ENCODE measurements at places on chromosomes 1 and 21. TPM values are rescaled to one million over a fixed set of nuclear protein-coding genes. Genes with fewer than 3 reads are reported as not detected.

DNA sequence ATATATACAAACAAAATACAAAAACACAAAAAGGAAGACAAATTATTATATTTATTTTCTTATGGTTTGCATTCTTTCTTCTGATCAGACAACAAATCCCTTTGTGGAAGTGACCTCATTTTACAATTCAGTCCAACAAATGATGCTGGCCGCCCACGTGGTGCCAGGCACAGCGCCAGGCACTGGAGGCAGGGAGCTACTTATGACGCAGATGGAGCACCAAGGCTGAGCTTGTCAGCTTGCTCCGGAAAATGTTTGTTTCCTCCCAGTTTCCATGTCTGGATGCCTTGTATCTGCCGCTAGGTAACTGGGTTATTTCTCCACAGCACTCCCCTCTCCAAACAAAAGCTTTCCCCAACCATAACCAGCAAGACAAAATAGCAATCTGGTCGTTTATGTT lies 30.7 kb upstream of the CD34 start:
- no peaks in the 10 kb centered on the region for H3K4me1 ChIP-seq
- no peak overlapping the region for H3K4me3 ChIP-seq
- peak overlapping the region; percentile 54 for H3K27ac ChIP-seq
- H3K27me3 ChIP-seq, result no peaks in the 10 kb centered on the region
- peak; percentile 35 for DNase-seq

- no peak for DNase-seq
- H3K36me3 ChIP-seq, result no peaks in the 10 kb centered on the region
- H3K27me3 ChIP-seq, result no peaks in the 10 kb centered on the region
- H3K27ac ChIP-seq, result no peak overlapping the region
- no peak overlapping the region for H3K4me3 ChIP-seq
- peaks cover 17% of the 10 kb centered on the region for H3K4me1 ChIP-seq
Measured at GRCh38 chr1:67532452-67533216, 102.4 kb upstream of the SERBP1 start.

GRCh38 chr1:178093951-178094738 lies at the start of gene RASAL2:
Gene RASAL2, plus strand, starts transcription at chr1:178094104. Its CDS starts 389 bp downstream, at chr1:178094493.
- DNase-seq, result peak; percentile 93
- H3K4me1 ChIP-seq, result peaks cover 19% of the 10 kb centered on the region
- H3K36me3 ChIP-seq, result no peaks in the 10 kb centered on the region
- peak within 1 kb of the TSS; percentile 92 for H3K27ac ChIP-seq

DNA sequence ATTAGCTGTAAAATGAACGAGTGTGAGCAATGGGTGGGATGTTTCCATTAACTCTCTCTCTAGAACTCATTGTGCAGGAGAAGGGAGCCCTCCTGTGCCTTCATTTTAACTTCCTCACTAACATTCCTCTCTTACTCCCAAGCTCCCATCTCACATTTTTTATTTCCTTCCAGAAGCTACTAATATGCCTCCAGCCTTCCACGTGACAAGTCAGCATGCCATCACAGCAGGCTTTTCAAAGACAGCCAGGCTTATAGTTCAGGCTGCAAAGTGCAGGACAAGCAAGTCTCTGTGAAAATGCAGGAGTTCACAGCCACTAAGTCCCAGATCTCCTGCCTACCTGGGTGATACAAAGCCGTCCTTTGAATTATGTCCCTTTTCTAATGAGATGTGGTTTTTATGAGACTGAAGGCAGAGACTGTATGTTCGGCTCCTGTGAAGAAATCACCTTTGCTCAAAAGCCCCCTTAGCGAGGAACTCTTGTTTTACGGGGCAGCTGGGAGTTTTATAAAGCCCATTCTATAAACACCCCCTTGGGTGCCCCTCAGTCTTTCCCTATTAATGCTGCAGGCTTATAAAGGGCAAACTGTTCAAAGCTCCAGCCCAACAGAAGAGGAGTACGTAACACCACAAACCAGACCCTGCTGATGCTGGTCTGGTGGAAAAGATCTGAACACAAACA lies 14.8 kb upstream of the ANGPTL7 start:
- H3K27ac ChIP-seq, result no peak overlapping the region
- H3K4me1 ChIP-seq, result no peaks in the 10 kb centered on the region
- no peak for DNase-seq
- H3K27me3 ChIP-seq, result no peaks in the 10 kb centered on the region

GRCh38 chr21:37582590-37582989 lies 216.0 kb downstream of the DYRK1A start:
- H3K27ac ChIP-seq, result no peak overlapping the region
- no peaks in the 10 kb centered on the region for H3K27me3 ChIP-seq
- no peak overlapping the region for H3K4me3 ChIP-seq

GRCh38 chr1:212109728-212110127 lies 74.2 kb downstream of the DTL start:
- H3K27ac ChIP-seq, result peak overlapping the region; percentile 41
- no peak for DNase-seq
- H3K27me3 ChIP-seq, result no peaks in the 10 kb centered on the region
- H3K4me3 ChIP-seq, result no peak overlapping the region

- H3K27ac ChIP-seq, result peak overlapping the region; percentile 68
- peaks cover 47% of the 10 kb centered on the region for H3K4me1 ChIP-seq
- DNase-seq, result no peak
- peaks cover 35% of the 10 kb centered on the region for H3K36me3 ChIP-seq
- H3K4me3 ChIP-seq, result no peak overlapping the region
Measured at GRCh38 chr1:27405074-27405473, 12.7 kb downstream of the GPR3 start.

GRCh38 chr1:6154525-6155319 lies 25.4 kb downstream of the CHD5 start:
- H3K4me3 ChIP-seq, result no peak overlapping the region
- no peaks in the 10 kb centered on the region for H3K4me1 ChIP-seq
- no peaks in the 10 kb centered on the region for H3K36me3 ChIP-seq
- H3K27ac ChIP-seq, result no peak overlapping the region

GRCh38 chr1:24159366-24159765 lies 16.4 kb upstream of the IL22RA1 start:
- H3K4me1 ChIP-seq, result no peaks in the 10 kb centered on the region
- H3K27ac ChIP-seq, result no peak overlapping the region
- no peak for DNase-seq
- no peaks in the 10 kb centered on the region for H3K36me3 ChIP-seq
- H3K4me3 ChIP-seq, result no peak overlapping the region
- H3K27me3 ChIP-seq, result no peaks in the 10 kb centered on the region

DNA sequence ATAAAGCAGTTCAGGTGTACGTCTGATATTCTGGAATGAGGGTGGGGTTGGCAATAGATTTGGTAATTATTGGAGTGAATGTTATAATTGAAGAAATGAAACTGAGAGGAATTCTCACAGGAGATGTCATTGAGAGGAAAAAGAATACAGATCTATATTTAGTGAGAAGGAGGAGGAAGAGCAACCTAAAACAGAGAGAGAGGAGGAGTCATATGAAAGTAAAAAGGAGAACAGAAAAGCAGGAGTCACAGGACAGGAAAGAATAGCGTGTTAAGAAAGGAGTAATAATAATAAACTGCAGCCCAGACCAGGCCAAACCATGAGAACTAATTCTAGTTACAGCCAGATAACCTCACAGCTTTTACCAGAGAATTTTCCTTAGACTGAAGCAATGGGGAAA lies 62.7 kb upstream of the MROH9 start:
- no peaks in the 10 kb centered on the region for H3K4me1 ChIP-seq
- no peak overlapping the region for H3K4me3 ChIP-seq
- DNase-seq, result no peak

DNA sequence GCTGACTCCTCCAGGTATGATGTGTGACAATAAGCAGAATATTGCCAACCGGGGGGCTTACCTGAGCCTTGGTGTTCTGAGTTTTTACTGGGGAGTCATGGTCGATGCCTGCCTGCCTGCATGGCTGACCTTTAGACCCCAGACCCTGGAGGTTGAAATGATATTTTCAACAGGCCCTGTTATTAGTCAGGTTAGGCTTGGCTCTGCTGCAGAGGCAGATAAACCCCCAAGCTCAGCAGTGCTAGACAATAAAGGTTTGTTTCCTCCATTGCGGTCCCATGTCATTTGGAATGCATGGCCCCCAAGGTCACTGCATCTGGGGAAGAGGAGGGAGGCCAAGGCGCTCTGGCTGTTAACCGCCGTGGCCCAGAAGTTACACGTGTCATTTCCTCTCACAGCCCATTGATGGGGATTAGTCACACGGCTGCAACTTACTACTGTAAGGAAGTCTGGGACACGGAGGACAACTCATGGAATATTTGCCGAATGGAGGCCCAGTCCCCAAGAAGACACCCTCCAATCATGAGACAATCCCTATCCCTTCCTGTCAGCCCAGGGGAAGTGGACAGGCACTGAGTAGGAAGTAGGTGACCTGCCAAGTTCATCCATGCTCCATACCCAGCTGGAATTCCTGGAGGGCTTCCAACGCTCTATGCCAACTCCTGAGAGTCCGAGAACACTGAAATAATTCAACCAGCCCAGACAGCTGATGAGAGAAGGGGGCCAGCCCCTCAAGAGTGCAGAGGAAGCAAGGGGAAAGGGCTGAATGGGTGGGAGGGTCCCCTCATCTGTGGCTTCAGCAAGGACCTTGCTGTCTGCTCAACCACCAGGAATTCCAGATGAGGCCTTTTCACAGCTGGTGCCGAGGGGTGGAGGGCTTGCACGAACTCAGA lies 97.3 kb downstream of the TAS1R2 start:
- H3K36me3 ChIP-seq, result no peaks in the 10 kb centered on the region
- H3K4me1 ChIP-seq, result no peaks in the 10 kb centered on the region
- no peak overlapping the region for H3K27ac ChIP-seq
- no peaks in the 10 kb centered on the region for H3K27me3 ChIP-seq

DNA sequence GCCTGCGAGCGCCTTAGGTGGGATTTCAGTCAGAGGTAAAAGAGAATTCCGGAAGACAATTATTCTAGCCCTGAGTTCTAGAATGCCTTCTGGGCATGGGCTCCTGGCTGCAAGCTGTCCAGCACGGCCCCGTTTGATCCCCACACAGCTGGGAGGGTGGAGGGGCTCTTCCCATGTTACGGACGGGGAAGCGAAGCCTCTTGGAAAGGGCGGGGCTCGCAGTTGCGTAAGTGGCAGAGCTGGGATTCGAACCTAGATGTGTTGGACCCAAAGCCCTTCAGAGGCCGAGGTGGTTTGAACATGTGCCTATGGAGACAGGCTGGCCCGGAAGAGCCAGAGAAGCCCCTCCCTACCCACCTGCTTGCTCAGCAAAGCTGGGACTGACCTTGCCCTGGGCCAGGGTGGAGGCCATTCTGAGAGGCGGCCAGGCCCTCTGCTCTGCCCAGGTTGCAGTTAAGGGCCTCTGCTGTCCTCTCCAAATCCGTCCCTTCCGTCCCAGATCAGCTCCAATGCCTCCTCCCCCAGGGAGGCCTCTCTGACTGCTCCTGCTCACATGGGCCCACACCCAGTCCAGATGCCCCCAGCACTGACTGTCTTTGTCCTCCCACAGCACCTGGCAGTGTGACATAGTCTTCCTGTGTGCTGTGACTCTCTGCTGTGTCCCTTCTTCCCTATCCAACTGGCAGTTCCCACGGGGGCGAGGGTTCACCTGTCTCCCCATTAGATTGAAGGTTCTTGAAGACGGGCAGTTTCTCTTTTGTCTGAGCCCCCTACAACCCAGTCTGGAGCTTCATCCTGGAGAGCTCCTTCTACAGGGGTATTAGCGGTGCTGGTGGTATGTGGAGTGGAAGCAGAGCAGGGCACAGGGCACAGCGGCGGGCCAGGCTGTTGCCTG lies 1.2 kb upstream of the HSPB7 start:
- no peaks in the 10 kb centered on the region for H3K36me3 ChIP-seq
- peak overlapping the region; percentile 40 for H3K27ac ChIP-seq
- H3K27me3 ChIP-seq, result no peaks in the 10 kb centered on the region
- no peak for DNase-seq
- no peak overlapping the region for H3K4me3 ChIP-seq

DNA sequence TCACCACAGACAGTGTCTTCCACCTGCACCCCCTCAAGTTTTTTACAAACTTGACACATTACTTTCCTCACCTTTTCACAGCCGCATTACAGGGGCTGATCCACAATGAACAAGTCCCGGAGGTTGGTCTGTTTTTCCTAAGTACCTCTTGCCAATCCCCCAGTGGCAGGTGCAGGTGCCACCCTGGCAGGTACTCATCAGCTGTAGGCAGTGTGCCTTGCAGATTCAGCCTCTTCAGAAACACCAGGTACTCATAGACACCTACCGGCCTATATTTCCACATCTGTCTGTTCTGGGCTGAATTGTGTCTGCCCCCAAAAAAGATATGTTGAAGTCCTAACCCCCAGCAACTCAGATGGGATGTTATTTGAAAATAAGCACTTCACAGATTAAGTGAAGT lies 81.4 kb upstream of the CNIH3 start:
- no peaks in the 10 kb centered on the region for H3K36me3 ChIP-seq
- H3K27ac ChIP-seq, result no peak overlapping the region
- H3K27me3 ChIP-seq, result no peaks in the 10 kb centered on the region
- DNase-seq, result no peak
- no peak overlapping the region for H3K4me3 ChIP-seq

DNA sequence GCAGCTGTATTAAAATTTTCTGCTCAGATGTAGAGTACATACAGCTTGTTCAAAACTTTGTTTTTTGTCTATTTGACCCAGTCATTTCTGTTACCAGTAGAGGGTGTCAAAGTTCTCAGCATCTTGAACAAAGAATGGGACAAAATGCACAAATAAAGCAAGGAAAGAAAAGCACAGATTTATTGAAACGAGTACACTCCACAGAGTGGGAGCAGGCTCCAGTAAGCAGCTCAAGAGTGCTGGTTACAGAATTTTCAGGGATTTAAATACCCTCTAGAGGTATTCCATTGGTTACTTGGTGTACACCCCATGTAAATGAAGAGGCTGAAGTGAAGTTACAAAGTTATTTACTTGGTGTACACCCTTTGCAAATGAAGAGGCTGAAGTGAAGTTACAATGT lies 8.9 kb upstream of the PRMT6 start:
- H3K27ac ChIP-seq, result no peak overlapping the region
- no peaks in the 10 kb centered on the region for H3K4me1 ChIP-seq
- H3K27me3 ChIP-seq, result no peaks in the 10 kb centered on the region
- no peak for DNase-seq
- no peak overlapping the region for H3K4me3 ChIP-seq

DNA sequence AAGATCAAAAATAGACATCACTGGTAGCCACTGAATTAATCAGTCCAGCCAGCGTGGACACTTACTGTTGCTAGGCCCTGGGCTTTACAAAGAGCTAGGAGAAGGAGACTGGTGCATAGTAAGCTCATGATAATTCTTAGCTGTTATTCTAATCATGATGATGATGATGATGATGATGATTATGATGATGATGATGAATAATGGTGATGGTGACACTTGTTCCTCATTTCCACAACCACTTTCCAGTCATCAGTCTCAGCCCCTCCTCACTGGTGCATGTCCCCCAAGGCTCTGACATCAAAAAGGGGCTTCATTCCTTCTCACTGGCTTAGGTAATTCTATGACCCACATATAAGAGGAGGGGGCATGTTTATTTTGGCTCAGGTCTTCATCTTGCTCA lies 701.0 kb downstream of the PTPRU start:
- no peak overlapping the region for H3K27ac ChIP-seq
- no peak for DNase-seq
- no peaks in the 10 kb centered on the region for H3K27me3 ChIP-seq
- H3K4me1 ChIP-seq, result no peaks in the 10 kb centered on the region

- DNase-seq, result no peak
- H3K27ac ChIP-seq, result peak overlapping the region; percentile 92
- H3K4me3 ChIP-seq, result peak overlapping the region; percentile 84
- H3K4me1 ChIP-seq, result peaks cover 44% of the 10 kb centered on the region
- peaks cover 5% of the 10 kb centered on the region for H3K36me3 ChIP-seq
Measured at GRCh38 chr1:32393136-32393535, 1.1 kb downstream of the BSDC1 start.

Gene ELAVL4
- total RNA-seq, result 0.20 TPM

Gene ZBTB8B
- under 0.01 TPM for total RNA-seq

Gene CYP4Z1
- 2.1 TPM for total RNA-seq

Gene SIK1
- total RNA-seq, result 64.7 TPM

Gene NUAK2
- total RNA-seq, result 12.6 TPM

Gene TTLL10
- total RNA-seq, result 10.5 TPM

Gene PLEKHG5
- total RNA-seq, result 5.0 TPM

Gene IL10
- total RNA-seq, result 4.0 TPM

Measured in upper lobe of left lung (tissue), 6 donors.